Endothelial cell of umbilical vein (primary cell): ENCODE measurements at places on chromosomes 3 and 15. TPM values are rescaled to one million over a fixed set of nuclear protein-coding genes. Genes with fewer than 3 reads are reported as not detected.

Gene THBS1
- total RNA-seq: 8,837 and 8,883 TPM in 2 replicates

Gene EPHA6
- 0.28 TPM in 1 of 2 replicates, not detected in the other for total RNA-seq

Gene B3GNT5
- total RNA-seq: 25.6 and 29.4 TPM in 2 replicates

Gene BTD
- total RNA-seq: 18.7 and 20.3 TPM in 2 replicates

DNA sequence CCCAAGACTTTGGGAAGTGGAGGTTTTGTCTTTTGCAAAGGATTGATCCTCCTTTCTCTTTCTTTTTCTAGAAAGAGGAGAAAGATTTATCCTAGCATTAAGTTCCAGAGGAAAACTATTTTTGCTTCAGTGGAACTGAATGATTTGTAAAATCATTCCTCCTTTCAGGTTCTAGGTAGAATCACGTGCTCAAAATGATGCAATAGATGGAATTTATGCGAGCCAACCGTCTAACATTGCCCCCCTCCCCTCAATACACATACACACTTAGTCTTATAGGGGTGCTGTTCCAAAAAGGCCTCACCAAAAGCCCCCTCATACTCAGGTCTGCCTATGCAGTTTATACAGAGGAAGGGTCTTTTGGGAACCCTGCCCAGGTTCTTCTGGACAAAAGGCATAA is 85.3 kb downstream of the AQP9 start:
- no peak for DNase-seq

- no peak for DNase-seq
These were observed 14.6 kb downstream of the MRPS25 start for GRCh38 chr3:15050405-15051092.

Gene CPNE9
- total RNA-seq: not detected in 2 replicates

DNA sequence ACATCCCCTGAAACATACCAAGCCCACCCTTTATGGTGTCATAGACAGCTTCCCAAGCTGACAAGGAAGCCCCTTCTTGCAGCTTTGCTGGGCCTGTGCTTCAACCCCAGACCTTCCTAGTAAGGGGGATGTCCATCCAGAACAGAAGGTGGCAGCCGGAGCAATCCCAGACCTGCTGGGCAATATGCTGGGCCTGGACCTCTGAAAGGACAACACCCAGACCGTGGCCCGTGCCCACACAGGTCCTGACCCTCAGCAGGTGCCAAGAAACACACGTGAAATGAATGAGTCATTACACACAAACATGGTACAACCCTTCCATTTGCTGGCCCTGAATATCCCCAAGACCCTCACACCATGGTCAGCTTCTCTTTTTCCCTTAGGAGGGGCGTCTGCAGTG is 19.8 kb upstream of the VILL start:
- no peak for DNase-seq

Gene SMCO1
- not detected in 2 replicates for total RNA-seq

Gene C3orf85
- total RNA-seq: not detected in 2 replicates

DNA sequence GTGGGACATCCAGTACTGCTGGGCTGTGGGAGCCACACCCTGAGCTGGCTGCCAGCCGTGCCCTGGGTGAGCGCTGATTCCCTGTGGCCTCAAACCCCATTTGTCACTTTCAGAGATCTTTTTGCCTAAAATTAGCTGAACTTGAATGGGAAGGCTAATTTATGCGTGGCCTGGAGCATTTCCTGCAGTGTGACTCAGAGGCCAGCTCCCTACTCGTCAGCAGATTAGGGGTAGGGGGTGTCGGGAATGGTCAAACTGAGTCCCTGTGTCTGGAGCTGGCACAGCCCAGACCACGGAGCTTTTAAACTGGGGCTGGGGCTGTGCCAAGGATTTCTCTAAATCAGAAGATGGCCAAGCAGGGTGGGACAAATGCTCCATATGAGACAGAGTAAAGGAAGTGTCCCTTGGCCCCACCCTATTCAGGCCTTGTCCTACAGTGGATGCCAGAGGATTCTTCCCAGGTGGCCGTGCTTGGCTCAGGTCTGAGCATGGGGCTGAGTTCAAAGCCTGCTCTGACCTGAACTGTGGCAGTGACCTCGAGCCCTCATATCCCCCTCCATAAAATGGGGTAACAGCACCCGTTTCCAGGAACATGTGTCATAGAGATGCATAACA is 59.7 kb downstream of the ATP2B2 start:
- DNase-seq: no peak

DNA sequence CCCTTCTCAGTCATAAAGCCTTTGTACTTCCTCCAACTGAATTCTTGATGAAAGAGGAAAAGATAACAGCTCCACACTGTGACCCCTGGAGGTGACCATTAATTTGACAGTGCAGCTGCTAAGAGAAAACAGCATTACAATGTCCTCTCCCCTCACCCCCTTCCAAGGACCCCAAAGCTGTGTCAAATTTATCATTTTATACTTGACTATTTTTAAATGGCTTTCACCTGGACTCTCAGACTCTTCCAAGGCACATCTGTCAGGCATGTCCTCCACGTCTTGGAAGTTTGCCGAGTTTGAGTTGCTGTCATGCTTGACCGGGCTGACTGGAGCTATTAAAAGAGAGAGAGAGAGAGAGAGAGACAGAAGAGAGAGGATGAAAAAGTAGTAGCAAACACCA is 236.5 kb downstream of the WDR72 start:
- DNase-seq: no peak

DNA sequence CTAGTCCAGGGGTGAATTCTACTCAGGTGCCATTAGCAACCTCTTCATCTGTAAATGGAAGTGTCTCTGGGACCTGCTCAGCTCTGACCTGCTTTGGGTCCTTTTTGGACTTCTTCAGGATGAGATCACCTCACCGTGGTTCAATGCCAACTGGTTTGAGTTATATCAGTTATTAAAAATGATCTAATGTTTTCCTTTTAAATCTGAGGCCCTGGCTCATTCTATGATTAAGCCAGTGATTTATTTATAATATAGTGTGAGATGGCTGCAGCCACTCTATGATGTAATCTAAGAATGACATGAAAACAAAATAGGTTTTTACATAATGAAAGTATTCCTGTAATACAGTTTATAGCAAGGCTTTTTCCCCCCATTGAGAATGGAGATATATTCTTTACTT is 79.4 kb downstream of the LPP start:
- peak; percentile 57 for DNase-seq

DNA sequence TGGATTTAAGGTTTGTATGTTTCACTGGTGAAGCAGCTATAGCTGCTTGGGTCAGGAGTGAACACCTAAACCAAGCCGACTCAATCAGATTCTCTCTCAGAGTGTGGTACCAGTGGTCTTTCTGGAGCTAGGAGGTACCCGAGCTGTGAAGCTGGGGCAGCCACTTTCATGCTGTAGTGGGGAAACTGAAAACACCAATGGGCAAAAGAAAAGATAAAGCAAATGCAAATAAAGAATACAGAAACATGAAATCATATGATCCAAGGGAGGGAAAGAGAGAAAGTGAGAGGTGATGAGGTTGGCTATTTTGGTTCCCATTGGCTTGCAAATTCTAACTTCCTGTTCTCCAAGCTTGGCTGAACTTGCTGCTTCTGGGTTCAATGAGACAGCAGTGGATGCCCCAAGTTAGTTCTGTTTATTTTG is 212.3 kb upstream of the CFAP20DC start:
- DNase-seq: no peak

Gene SLCO2A1
- total RNA-seq: 1.4 and 2.7 TPM in 2 replicates

Gene CFAP20DC
- total RNA-seq: 1.9 and 2.1 TPM in 2 replicates

DNA sequence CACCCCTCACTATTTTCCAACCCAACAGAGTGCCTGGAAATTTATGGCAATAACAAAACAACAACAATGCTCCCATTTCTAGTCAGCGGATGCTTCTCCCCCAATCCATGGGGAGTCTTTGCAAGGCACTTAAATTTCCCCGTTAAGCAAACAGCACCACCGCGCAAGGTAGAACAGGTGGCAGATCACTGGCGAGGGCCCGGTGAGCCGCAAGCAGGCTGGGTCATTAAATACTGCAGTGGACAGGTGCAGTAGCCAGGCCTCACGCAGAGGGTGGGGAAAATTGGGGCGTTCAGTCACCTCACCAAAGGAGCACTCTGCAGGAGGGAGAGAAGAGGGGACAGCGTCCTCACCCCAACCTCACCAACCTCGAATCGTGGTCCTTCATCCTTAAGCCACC is 147.5 kb downstream of the NTRK3 start:
- DNase-seq: no peak

DNA sequence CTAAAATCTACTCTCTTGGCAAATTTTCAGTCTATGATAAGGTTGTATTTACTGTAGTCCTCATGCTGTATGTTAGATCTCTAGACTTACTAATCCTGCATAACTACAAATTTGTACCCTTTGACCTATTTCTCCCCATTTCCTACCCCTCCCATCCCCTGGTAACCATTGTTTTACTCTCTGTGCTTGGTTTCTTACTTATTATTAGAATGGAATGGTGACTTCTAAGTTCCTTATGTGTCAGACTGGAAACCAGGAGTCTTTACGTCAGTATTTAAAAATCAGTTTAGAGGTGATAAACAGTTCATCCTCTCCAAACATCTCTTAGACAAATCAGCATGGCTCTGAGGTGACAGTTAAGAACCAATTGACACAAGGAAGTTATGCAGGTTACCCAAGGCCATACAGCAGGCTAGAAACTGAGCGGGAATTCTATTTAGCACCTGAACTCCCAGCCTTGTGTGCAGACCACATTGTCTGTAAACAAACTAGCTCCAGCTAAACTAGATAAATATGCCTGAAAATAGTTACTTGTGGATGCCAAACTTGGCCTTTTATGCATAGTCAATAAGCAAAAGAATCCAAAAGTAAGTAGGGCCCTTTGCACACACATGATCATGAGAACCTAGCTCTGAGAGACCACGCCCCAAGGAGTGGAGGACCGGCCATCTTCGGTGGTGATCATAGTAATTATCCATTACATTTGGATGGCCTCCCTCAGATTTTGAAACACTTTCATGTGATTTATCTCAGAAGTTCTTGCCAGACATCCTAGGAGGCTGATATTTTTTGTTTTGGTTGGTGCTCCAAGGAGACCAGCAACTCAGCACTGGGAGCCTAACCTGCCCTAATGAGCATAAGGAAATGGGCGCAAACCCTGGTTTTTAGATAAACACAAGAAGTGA is 72.3 kb upstream of the BOC start:
- no peak for DNase-seq

Gene RBSN
- total RNA-seq: 23.1 and 23.6 TPM in 2 replicates

DNA sequence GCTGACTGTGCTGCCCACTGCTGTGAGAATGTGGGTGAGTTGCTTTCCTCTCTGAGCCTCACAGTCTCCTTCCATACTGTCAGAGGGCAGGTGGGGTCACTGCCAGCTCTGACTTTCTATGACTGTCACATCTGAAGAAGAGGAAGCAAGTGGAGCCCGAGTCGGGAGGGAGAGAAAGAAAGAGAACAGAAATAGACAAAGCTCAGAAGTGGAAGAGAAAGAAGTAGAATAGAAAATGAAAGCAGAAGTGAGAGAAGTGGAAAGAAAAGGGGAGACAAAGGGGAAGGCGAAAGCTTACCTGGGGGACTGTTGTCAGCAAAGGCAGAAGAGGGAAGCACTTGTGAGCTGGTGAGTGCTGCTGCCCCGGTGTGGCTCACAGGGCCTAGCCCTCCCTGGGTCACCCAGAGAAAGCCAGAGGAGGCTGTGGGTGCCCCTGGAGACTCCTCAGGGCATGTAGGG is 57.9 kb downstream of the EPHB1 start:
- no peak for DNase-seq
